ENCODE measurements at places on chromosomes 2 and 18.

DNA sequence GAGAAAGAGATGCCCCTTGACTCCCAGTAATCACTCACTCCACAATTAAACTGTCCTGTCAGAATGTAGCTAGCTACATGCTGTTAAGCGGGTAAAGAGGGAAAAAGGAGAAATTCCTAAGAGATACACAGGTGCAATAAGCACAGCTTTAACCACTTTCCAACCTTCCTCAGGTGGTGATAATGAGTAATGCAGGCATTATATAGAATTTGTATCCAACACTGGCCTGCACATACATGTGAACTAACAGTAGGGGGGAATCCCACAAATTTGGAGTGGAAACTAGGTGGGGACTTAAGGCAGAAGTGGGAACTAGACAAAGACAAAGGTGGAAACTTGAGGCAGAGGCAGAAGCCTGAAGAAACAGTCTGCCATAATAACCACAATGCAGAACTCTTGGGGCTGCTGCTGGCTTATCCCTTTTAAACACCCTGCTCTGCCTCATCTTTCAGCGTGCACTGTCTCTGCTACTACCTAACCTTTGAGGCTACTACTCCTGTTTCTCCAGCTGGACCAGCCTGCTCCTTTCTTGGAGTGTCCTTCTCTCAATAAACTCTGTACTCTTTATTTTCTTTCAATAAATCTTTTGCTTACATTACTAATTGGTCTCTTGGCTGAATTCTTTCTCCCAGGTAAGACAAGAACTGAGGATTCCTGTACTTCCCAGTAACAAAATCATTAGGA is 259.7 kb downstream of the PDE11A start:
- DNase-seq, result no peak

DNA sequence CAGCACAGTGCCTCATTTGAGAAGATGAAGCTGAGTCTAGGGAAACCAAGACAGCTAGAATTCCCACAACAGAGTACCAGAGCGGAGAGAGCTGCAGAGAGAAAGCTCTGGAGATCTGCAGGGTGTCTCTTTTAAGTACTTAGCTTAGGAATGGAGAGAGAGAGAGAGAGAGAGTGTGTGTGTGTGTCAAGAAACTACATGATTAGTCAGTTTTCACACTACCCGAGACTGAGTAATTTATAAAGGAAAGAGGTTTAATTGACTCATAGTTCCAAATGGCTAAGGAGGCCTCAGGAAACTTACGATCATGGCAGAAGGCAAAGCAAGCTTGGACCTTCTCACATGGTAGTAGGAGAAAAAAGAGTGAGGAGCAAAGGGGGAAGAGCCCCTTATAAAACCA is 64.0 kb downstream of the HIBCH start:
- no peak for DNase-seq

- DNase-seq, result no peak
These were observed 323.5 kb upstream of the SKOR2 start for GRCh38 chr18:47574966-47575365.

DNA sequence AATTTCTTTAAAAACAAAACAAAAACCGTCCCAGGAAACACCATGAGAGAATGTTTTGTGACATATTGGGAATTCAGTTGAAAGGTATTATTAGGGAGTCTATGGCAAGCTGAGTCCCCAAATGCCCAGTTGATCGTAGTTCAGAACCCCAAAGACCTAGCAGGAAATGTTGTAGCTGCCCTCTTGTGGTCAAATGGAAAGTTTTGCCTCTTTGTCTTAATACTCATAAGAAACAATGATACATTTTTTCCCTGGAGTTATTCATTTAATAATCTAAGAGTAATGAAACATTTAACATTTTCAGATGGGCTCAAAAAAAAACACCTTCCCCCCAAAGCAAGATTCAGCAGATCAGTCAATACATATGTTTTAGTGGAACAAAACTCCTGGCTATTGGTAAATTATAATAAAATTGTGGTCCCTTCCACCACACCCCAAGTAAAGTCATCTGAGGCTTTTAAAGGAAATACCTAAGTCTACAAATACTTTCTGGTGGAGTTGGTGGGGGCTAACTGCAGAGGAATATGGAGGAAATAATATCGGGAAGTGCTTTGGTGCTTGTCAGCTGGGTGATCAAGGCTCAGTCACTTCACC is 37.8 kb upstream of the EFEMP1 start:
- DNase-seq, result no peak

GRCh38 chr2:121140734-121141133 is 144.3 kb downstream of the TFCP2L1 start:
- no peak for DNase-seq

- DNase-seq, result no peak
These were observed 180.9 kb upstream of the ACVR2A start for GRCh38 chr2:147663962-147664361.

DNA sequence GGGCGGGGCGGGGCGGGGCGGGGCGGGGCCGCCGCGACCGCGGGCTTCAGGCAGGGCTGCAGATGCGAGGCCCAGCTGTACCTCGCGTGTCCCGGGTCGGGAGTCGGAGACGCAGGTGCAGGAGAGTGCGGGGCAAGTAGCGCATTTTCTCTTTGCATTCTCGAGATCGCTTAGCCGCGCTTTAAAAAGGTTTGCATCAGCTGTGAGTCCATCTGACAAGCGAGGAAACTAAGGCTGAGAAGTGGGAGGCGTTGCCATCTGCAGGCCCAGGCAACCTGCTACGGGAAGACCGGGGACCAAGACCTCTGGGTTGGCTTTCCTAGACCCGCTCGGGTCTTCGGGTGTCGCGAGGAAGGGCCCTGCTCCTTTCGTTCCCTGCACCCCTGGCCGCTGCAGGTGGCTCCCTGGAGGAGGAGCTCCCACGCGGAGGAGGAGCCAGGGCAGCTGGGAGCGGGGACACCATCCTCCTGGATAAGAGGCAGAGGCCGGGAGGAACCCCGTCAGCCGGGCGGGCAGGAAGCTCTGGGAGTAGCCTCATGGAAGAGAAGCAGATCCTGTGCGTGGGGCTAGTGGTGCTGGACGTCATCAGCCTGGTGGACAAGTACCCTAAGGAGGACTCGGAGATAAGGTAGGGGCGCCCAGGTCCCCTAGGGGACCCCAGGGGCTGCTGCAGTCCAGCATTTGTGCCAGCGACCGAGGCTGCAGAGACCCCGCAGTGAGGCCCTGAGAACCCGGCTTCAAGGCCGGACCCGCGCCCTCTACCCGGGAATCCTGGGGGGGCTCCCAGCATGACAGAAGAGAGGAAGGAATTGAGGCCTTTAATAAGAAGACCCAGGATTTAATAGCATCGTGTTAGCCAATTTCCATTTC is at the start of gene KHK:
KHK (plus strand) TSS at position 49 of the 870 bp plus-strand sequence; CDS start at position 537, 488 bp downstream.
- DNase-seq, result no peak

GRCh38 chr2:79219383-79219988 is 59.9 kb upstream of the REG3A start:
- DNase-seq, result no peak

DNA sequence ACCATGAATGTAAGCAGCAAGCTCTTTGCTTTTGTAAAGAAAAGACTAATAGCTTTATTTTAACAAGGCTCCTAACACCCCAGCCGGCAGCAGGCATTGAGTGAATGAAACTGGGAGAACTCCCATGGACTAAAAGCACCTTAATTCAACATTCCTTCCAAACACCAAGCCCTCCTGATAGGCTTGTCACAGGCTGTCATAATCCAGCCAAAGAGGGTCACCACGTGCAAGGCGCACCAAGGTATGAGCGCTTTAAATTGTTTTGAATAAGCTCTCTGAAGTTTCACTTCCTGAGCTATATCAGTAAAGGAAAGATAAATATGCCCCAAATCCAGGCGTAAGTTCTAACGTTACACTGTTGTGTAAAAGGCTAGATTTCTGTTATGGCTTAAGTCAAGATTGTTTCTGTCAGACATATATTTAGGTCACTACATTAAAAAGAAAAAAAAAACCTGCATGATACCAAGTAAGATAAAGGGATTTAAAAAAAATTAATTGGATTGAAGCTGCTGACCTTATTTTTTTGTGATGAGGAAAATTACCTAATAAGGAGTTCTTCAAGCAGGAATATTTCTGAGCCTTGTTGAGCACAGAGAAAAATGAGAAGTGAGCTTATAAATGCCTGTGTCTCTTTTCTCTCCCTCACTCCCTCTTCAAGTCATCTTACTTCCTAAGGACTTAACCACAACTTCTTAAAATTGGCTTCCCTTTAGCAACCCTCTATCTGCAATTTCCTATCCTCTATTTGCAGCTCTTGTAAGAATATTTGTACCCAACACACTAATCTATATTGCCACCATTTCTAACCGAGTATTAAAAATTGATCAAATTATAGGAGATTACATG is 136.1 kb upstream of the NRP2 start:
- DNase-seq, result no peak

- DNase-seq, result no peak
These were observed 133.4 kb upstream of the OSR1 start for GRCh38 chr2:19491796-19492195.

DNA sequence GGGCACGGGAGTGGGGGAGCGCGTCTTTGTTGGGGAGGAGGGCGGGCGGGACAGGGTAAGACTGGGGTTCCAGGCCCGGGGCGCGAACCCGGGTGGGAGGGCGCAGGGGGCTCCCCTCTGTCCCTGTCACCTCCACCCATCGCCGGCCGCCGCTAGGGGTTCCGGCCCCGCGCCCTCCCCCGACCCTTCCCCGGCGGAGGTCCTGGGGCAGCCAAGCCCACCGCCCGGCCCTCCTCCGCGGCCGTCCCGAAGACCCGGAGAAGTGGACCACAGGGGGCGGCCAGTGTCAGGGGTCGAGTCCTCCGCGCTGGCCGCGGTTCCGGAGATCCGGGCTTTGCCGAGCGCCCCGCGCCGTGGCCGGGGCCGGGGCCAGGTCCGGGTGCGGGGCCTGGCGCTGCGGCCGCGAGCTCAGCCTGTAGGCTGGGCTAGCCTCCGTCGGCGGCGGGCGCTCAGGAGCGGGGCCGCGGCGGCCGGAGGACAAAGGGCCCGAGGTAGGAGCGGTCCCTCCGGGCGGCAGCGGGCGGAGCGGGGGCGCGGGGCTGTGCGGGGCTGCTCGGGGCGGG is 16.6 kb upstream of the E2F6 start:
- peak; percentile 82 for DNase-seq

GRCh38 chr2:164620457-164620856 is 825 bp downstream of the GRB14 start:
- no peak for DNase-seq

DNA sequence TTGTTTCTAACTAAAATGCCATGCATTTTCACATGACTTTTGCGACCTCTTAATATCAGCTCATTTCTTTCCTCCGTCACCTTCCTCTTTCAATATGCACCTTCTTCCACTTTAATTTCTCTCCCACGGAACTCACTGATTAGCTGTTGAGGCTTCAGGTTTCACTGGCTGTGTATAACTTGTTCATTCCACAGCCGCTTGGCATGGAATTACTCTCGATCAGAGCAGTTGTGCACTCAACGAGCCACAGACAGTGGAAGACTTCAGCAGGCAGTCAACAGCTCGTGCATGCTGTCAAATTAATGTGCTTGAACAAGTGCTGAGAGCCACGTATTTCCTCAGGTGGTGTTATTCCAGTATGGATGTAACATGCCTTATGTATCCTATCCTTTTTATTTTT is 491.2 kb upstream of the DDX18 start:
- DNase-seq, result no peak

GRCh38 chr2:30960213-30960612 is 153.0 kb upstream of the CAPN13 start:
- DNase-seq, result no peak

DNA sequence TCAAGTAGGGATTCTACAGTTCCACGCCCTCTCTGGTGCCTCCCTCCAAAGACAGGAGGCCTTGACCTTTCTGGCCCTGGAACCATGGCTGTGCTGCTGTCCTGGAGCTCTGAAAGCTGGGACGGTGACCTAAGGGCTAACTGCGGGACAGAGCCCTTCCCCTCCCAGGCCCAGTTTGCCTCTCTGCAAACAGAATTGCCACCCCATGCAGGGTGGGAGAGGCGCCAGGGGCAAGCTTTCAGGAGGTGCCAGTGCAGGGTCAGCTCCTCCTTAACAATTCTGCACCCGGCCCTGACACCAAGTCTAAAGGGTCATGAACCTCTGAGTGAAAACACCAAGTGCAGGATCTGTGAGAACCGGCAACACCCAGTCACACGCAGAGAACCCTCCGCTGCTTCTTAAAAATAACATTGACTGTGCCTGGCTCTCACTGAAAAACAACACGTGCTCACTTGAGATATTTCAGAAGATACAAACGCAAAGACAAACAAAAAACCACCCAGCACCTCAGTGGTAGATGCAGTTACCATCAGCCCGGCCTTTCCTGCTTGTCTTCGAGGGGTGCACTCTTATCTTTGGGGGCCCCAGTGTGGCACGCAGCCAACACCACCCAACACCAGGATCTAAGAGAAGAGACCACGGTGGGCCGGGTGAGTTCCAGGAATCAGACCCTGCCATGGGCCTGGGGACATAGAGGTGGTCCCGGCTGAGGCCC is 1.1 kb upstream of the SNED1 start:
- peak; percentile 64 for DNase-seq

DNA sequence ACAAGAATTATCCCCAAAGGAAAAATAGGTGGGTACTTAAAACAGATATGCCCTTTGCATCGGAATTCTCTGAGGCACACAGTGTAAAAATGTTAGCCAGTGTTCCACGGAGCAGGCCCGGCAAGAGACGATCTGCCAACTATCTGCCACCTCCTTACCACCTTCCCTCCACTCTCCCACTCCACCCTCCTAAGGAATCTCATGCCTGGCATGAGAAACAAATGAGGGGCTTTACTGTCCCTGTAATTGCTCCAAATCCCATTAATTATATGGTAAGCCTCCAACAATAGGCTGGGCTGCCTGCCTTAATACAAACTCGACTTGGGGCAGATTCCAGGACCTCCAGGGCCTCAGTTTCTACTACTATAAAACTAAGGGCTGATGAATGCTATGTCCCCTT is 102.3 kb downstream of the ZBTB7C start:
- DNase-seq, result no peak

DNA sequence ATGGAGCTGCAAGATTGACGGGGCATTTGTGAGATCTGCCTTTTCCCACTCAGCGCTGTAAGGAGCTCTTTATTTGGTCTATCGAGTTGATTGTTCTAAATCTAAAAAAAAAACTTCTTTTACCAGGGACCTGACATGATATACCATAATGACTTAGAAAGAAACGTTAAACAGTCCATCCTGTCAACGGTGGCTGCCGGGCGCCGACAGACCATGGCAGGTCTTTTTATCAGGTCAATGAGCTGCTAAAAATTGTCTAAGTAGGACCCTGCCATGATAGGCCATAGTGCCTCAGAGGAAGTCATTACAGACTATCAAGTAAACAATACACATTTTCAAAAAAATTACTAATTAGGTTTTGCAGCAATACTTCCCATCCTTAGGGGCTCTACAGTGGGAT is 87.9 kb downstream of the KLHL14 start:
- no peak for DNase-seq

GRCh38 chr2:109137616-109138015 is 8.6 kb downstream of the SH3RF3 start:
- DNase-seq, result no peak

All from type B pancreatic cell (in vitro differentiated cells).